ENCODE measurements at places on chromosomes 4 and X.

DNA sequence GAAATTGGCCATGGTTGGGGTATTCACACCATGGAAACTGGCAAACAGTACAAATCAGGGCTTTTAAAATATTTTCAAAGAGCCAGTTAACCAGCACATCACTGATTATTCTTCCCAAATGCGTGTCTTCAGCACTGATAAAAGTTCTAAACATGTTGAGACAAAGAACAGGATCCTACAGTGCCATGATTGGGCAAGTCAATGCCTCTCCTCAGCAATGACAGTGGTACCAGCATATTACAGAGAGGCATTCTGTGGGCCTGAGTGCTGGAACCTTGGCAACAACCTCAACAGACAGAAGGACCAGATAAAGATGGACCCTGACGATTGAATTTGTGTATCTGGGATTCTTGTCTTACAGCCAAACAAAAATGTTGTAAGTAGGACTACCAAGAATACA, 108.9 kb downstream of the EFHC2 start:
- DNase-seq: no peak

DNA sequence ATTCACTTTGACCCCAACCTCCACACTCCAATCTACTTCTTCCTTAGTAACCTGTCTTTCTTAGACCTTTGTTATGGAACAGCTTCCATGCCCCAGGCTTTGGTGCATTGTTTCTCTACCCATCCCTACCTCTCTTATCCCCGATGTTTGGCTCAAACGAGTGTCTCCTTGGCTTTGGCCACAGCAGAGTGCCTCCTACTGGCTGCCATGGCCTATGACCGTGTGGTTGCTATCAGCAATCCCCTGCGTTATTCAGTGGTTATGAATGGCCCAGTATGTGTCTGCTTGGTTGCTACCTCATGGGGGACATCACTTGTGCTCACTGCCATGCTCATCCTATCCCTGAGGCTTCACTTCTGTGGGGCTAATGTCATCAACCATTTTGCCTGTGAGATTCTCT, 344 bp downstream of the OR13H1 start:
- no peak for DNase-seq

DNA sequence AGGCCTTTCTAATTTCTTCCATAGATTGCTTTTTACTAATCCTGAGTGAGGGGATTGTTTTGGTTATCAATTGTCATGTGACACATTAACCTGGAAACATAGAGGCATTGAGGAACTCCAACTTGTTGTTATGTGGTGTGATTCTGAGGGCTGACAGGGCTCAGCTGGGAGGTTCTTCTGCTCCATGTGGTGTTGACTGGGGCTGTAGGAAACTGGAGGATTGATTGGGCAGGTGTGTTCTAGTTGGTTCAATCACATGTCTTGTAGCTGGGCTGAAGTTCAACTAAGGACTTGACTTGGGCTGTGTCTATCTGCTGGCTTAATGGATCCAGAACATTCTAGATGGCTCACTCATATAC, 10.8 kb upstream of the CRLF2 start:
- DNase-seq: no peak

GRCh38 chr4:148056879-148057278, 325.0 kb downstream of the ARHGAP10 start:
- no peak for DNase-seq

DNA sequence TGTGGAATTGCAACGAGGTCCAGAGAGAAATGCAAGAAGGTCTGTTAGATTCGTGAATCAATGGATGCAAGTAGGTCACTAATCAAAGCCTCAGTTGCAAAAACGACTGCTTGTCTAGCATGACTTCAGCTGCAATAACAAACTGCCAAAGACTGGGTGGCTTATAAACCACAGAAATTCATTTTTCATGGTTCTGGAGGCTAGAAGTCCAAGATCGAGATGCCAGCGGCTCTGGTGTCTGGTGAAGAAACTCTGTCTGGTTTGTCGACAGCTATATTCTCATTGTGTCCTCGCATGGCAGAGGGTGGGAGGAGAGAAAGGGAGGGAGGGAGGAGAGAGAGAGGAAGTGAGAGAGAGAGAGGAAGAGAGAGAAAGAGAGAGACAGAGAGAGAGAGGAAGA, 114.7 kb downstream of the MXRA5 start:
- no peak for DNase-seq

GRCh38 chr4:116400480-116400879, 684.9 kb downstream of the TRAM1L1 start:
- DNase-seq: peak; percentile 12

DNA sequence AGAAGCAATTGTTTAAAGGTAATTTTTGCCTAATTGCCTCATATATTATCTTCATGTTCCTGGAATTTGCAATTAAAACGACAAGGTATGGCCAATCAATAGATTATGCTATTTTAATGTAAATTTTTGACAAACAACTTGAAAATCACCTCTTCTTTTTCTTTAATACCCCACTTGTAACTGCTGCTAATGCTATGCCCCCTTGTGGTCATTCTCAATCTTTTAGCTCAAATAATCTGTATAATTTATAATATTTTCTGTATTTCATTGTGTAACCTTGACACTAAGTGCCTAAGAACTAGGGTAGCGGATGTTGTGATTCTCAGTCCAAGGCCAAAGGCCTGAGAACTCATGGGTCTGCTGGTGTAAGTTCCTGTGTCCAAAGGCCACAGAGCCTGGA, 831.7 kb upstream of the POU3F4 start:
- no peak for DNase-seq

GRCh38 chrX:110331444-110332030, 13.7 kb upstream of the AMMECR1 start:
- DNase-seq: no peak
